ENCODE measurements at places on chromosomes 4 and X. TPM values are rescaled to one million over a fixed set of nuclear protein-coding genes. Genes with fewer than 3 reads are reported as not detected.

HERC5 gene
- 7.0 TPM for total RNA-seq

TMEM35A gene
- 6.2 TPM for total RNA-seq

- no peak overlapping the region for H3K4me3 ChIP-seq
- H3K4me1 ChIP-seq = no peaks in the 10 kb centered on the region
- H3K27ac ChIP-seq = no peak overlapping the region
- DNase-seq = no peak
Measured at GRCh38 chr4:3829956-3830773, 64.0 kb downstream of the ADRA2C start.

DNA sequence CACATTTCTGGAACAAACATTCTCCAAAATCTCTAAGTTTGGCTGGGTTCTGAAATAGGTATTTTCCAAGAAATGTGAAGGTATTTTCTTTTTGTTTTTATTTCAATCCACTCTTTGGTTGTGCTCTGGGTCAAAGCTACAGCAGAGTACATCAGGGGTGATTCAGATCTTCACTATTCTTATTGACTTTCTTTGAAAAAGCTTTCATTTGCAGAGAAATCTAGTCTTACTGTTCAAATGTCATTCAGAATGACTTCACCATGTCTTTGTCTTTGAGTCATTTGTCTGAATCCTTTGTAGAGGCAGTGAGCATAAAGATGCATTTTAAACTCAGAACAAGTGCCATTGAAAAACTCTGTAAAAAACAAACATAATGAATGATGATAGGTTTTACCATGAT is 547.2 kb upstream of the ADGRL3 start:
- DNase-seq = no peak
- H3K4me3 ChIP-seq = no peak overlapping the region
- peaks cover 33% of the 10 kb centered on the region for H3K4me1 ChIP-seq
- no peaks in the 10 kb centered on the region for H3K27me3 ChIP-seq
- H3K36me3 ChIP-seq = peaks cover 5% of the 10 kb centered on the region

DNA sequence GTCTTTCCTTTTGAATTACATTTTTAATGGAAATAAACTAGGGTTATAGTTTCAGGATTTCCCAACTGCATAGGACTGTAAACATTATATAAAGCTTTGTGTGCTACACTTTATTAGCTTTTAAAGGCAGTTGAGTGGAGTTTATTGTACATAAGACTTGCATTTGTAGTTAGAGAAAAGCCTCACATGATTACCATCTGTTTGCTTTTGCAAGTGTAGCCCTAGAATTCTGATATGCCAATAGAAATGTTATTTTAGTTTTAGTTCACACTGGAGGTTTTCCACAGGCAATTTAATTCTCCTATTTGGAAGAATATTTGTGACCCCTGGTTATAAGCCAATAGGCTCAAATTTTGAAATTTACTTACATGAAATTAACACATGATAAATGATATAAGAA is 41.3 kb upstream of the ANK2 start:
- no peaks in the 10 kb centered on the region for H3K27me3 ChIP-seq
- H3K4me3 ChIP-seq = no peak overlapping the region
- H3K4me1 ChIP-seq = peaks cover 14% of the 10 kb centered on the region
- DNase-seq = no peak
- no peaks in the 10 kb centered on the region for H3K36me3 ChIP-seq
- no peak overlapping the region for H3K27ac ChIP-seq

DNA sequence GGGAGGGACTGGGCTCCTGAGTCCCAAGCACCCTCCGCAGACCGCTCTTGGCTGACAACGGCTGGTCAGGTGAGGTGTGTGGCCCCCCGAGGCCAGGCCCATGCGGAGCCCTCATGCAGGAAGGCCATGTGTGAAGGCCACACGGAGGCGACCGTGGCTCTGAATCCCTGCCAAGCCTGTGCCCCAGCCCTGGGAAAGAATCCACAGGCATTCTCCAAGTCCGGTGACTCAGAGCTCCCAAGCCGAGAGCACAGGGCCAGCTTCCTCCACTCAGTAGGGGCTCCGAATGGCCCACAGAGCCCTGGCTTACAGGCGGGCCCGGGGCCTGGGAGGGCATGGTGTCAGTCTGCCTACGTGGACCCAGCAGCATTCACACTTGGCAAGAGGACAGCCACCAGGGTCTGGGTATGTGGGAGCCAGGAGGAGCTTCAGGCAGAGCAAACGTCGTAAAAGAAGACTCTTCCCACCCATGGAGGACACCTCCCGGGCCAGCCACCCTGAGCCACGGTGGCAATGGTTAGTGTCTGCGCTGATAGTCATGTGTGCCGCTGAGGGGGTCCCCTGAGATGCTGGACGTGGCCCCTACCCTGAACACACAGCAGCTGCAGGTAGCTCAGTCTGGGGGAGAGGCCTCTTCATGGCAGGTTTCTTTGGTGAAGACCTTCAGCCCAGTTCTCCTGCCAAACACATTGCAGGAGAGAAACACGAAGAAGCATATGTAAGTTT is 105.7 kb downstream of the PSAPL1 start:
- H3K27ac ChIP-seq = no peak overlapping the region
- no peak overlapping the region for H3K4me3 ChIP-seq
- no peak for DNase-seq
- peaks cover 10% of the 10 kb centered on the region for H3K4me1 ChIP-seq
- no peaks in the 10 kb centered on the region for H3K36me3 ChIP-seq

All from mesothelial cell of epicardium (in vitro differentiated cells).